ENCODE measurements at places on chromosomes 7 and 10. TPM values are rescaled to one million over a fixed set of nuclear protein-coding genes. Genes with fewer than 3 reads are reported as not detected.

DNA sequence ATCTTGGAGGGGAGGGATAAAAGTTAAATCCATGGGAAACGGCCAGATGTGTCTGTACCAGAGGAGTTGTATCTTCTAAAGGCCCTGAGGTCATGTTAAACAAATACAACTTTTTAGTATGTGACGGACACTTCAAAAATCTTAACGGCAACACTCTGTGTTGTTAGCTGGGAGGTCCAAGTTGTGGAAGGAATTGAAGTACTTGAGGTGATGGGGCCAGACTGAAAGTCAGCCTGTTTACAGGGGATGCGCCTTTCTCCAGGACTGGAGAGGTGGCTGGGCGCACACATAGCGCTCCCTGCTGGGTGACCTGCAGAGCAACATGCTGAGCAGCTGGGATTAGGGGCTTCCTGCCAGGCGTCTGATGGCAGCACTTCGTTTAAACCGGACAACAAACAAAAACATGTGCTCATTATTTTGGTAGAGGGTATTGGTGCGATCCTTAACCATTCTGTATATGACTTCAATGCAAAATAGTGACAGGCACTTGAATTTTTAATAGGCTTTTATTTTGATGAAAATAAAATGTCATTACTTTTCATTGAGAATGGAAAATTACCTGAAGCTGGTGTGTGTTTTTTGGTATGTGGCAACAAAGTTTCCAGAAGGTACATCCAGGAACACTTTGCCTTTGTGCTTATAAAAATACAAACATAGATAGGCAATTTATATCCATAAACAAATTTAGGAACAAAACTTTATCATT is 198.2 kb downstream of the MLLT10 start:
- peak; percentile 56 for DNase-seq

PNLIPRP1 gene
- not detected for total RNA-seq

GRCh38 chr7:102236592-102237287 is 49.9 kb upstream of the SH2B2 start:
- peak; percentile 69 for DNase-seq

HOXA1 gene
- total RNA-seq, result 0.28 TPM

DNA sequence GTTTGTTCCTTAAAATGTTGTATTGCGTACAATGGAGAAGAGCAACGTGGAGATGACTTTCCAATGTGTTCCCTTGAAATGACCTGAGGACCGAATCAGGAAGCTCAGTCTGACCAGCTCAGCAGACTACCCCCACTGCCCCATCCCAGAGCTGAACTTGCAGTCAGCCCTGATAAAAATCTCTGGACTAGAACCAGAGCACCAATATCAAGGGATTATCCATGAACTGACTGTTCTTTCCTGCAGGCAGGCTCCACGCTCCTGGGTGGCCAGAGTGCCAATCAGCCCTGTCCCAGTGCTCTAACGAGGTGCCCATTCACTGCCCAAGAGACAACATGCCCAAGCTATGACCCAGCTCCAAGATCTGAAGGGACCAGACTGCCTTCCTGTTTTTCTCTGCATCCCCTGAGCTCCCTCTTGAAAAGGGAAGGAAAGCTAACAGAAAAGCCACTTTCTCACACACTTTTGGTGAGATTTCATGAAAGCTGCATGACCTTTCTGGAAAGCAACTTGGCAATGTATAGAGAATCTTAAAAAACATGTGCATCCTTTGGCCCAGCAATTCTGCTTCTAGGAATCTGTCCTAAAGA is 130.2 kb downstream of the KCNMA1 start:
- DNase-seq, result no peak

LLCFC1 gene
- not detected for total RNA-seq

DNA sequence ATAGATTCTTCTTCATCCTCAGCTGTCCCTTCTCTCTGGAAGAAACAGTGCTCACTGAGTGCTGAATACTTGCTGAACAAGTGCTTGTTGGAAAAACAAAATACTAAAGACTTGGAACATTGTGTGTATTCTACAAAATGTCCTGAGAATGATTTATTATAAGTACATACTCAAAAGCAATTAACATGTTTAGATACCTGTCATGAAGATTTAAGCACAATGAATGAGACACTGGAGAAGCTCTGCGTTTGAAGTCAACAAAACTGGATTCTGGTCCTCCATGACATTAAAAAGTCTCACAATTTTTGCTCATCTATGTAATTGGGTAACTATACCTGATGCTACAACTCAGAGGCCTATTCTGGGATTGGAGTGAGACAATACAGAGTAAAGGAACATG is 34.8 kb upstream of the LAMB1 start:
- DNase-seq, result no peak

ZNF92 gene
- 6.5 TPM for total RNA-seq

CYP3A7 gene
- total RNA-seq, result 2,448 TPM

- no peak for DNase-seq
Measured at GRCh38 chr7:128389618-128390329, 20.0 kb downstream of the IMPDH1 start.

UBN2 gene
- total RNA-seq, result 9.1 TPM

DNA sequence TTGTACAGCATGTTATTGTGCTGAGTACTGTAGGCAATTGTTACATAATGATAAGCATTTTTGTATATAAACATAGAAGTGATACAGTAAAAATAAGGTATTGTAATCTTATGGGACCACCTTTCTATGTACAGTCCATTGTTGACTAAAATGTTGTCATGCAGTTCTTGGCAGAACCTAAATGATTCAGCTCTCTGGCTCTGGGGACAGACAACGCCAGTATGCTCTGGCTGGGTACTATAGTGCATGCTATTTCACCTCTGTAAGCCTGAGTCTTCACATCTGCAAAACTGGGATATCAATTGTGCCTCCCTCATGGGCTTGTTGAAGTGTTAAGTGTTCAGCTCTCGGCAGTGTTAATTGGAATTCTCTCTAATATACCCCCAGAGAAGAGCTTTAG is 674.3 kb downstream of the INHBA start:
- no peak for DNase-seq

DNA sequence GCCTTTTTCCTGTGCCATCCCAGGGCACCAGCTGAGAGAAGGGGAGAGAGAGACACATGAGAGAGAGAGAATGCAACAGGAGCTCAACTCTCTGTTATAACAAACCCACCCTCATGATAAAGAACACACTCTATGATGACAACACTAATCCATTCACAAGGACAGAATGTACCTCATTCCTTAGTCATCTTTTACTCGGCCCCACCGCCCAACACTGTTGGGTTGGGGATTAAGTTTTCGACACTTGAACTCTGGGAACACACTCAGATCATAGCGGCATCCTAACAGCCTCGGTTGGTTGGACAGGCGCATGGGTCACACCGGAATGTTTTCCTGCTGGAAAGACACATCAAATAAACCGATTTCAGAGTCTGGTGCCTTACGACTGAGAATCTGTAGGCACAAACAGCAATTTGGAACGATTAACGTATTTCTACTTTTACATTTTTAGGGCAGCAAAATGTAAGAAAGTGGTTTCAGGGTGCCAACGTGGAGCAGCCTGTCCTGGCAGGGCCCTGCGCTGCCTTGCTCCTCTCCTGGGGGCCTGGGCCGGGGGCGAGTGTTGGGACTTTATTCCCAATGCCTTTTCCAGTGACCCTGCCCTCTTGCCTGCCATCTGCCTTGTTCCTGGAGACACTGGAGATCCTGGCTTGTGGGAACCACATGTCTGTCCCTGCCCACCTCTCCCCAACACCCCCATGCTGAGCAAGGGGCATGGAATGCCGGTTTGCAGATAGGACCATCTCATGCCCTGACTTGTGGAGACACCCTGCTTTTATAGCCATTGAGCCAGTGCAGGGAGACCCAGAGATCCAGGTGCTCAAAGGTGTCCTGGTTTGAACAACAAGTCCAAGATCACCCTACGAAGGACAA is 287.0 kb downstream of the TCERG1L start:
- no peak for DNase-seq

GRCh38 chr10:22633528-22633927 is 80.8 kb downstream of the PIP4K2A start:
- DNase-seq, result no peak

DNA sequence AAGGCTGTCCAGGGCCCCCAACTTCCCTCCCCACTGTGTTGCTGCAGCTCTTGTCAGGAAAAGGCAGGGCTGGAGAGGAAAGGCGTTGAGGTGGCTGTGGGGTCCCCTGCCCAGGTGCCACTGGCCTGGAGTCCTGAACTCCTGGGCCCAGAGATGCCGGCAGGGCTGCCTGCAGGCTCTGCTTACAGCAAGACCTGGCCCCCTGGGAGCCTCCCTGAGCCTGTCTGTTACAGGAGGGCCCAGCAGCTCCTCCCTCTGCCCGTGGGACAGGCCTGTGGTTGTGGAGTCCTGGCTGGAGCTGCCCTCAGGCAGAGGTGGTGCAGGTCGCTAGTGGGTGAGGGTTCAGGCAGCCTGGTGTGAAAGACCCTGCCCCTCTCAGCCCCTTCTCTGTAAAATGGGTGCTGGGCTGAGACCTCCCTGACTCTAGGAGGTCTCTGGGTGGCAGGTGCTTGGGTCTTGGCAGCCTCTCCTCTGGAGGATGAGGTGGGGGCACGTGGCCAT is 9.9 kb downstream of the ANTXRL start:
- no peak for DNase-seq

- no peak for DNase-seq
Measured at GRCh38 chr7:31309407-31309806, 31.1 kb downstream of the NEUROD6 start.

- DNase-seq, result no peak
Measured at GRCh38 chr10:25017661-25018060, 1.2 kb downstream of the THNSL1 start.

CREB5 gene
- 0.70 TPM for total RNA-seq

- no peak for DNase-seq
Measured at GRCh38 chr7:134811765-134812164, 32.3 kb downstream of the CALD1 start.

DNA sequence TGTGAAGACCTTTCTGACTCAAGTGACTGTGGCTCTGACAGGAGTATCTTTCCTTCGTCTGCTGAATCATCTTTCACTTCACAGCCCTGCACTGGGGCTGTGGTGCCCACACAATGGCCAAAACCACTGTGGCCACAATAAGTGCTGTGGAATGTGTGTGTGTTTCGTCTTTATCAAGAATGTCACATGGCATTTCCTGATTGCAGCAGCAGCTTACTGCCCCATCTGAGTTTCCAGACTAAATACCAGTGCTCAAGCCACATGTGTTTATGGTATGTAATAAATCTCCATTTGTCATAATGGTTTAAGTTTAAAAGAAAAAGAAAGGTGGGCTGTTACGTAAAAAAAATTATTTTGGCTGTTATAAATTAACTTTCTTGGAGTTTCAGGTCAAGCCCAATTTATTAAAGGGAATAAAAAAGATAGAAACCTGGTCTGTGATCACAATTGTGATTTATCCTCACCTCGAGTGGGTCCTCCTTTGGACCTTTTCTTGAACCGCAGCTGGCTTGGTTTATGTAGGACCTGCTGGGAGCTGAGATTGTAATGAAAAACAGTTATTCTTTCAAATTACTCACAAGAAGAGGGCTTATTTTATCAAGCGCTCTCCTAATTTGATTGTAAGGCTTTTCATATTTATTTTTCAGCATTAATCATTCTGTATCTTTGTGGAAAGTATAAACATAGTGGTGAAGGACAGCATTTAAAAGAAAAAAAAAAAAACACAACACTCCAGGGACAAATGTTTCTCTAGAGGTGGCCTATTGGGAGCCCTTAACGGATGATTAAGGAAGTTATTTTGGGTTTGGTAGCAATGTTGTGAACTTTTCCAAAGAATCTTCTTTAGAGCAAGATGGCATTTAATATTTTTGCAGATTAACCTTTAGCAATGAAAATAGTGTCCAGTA is 116.2 kb downstream of the LRMDA start:
- DNase-seq, result no peak

EVX1 gene
- total RNA-seq, result not detected

DNA sequence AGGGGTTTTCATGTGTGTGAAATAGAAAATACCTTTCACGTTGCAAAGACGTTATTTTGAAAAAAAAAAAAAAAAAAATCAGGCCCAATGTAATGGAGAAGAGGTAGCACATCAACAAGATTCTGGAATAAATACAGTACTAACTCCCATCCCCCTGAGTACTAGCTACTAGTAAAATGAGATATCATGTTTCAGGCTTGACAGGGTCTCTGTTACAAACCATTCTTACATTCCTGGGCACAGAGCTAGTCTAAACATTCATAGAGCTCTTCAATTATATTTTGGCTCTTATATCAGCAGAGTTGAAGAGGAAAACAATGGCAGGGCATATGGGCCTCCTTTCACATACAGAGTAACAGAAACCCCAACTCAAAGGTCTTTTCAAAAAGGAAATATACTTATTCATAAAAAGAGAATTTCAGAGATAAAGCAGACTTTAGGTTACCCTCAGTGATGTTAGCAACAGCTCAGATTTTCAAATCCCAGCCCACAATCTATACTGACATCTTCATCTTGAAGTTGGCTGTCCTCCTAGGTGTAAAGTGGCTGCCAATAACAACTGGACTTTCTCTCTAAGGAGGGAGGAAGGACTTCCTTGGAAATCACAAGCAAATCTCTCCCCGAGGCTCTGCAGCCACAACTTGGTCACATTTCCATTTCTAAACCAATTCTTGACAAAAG is 18.6 kb downstream of the C7orf33 start:
- DNase-seq, result no peak

DNA sequence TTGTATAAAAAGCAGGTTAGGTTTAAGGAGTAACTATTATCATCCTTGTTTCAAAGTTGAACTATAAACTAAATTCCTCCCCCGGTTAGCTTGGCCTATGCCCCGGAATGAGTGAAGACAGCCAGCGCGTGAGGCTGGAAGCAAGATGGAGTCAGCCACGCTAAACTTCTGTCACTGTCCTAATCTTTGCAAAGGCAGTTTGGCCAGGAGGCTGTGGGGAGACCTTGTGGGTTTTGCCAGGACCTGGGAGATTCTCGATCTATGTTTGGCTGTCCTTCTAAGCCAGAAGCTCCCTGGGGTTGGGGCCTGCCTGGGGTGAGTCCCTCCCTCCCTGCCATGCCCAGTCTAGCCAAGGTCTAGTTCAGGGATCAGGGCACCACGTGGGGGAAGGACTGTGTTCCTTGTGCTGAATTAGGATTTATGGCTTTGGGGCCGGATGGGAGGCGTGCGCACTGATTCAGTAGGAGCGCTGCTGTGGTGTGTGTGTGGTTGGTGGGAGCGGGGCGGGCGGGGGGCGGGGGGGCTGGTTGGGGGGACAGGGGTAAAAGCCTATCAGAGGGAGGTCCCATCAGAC is 871 bp upstream of the GTF2IRD1 start:
- no peak for DNase-seq

GRCh38 chr10:79023240-79024162 is 45.3 kb upstream of the ZMIZ1 start:
- no peak for DNase-seq

GRCh38 chr7:147071536-147071935 is 954.9 kb downstream of the CNTNAP2 start:
- DNase-seq, result no peak

- no peak for DNase-seq
Measured at GRCh38 chr10:3865565-3865964, 80.6 kb upstream of the KLF6 start.

NRF1 gene
- 8.5 TPM for total RNA-seq

DNA sequence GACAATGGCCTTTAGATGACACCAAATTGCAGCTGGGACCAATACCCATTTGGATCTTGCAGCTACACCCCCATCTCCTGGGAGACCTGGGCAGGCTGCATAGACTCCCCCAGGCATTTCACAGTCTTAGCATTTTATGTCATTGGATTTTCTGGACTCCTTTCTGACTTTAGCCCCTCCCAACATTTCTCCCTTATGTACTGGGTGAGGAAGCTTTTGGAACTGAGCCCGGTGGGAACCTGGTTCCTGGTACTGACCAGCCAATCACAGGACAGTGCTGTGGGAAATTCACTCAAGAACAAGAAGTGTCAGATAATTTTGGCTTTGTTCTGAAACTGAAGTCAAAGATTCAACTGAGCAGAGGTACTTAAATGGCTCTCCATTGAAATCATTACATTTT is 177.7 kb downstream of the ACTR3B start:
- DNase-seq, result no peak
